Myocyte (in vitro differentiated cells): ENCODE measurements at places on chromosomes 13 and 19. TPM values are rescaled to one million over a fixed set of nuclear protein-coding genes. Genes with fewer than 3 reads are reported as not detected.

The ZSCAN4 gene
- total RNA-seq = 0.16 and 0.67 TPM in 2 replicates

The NCCRP1 gene
- not detected in 2 replicates for total RNA-seq

The ZNF723 gene
- not detected in 2 replicates for total RNA-seq

DNA sequence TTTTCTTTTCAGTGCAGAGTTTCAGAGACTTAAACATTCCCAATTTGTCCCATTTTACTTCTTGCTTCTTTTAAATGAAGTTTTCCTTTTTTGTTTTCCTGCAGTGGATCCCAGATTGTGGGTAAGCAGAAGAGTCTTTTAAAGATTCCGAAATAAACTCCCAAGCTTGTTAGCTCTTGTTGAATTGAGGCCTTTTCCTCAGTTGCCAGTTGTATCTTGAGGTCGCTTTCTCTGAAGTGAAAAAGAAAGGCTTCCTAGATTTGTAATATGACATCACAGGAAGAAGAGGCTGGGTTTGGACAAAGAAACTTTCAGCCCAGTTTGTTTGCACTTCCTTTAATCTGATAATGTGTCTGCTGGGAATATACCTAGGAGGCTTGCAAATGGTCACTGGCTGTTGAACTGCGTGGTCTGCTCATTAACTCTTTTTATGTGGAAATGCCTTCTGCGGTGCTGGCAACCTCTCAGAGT is at the start of gene LPAR6:
TSS of gene LPAR6 (minus strand) at position 233 of the 471 bp plus-strand sequence. CDS start 690 bp downstream, outside the sequence.
- DNase-seq = peak; percentile 62

- DNase-seq = no peak
Observed at GRCh38 chr13:30722361-30722760, 13.0 kb upstream of the ALOX5AP start.

DNA sequence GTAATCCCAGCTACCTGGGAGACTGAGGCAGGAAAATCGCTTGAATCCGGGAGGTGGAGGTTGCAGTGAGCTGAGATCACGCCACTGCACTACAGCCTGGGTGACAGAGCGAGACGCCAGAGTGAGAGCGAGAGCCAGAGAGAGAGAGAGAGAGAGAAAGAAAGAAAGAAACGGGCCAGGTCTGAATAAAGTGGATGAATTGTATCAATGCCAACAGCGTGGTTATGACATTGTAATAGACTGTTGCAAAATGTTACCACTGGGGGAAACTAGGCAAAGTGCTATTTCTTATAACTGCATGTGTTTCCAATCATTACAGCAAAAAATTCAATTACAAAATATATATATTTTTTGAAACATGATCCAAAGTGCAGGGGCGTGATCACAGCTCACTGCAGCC is 11.8 kb upstream of the BTBD2 start:
- no peak for DNase-seq

GRCh38 chr19:46648060-46648960 is 12.3 kb upstream of the GNG8 start:
- DNase-seq = no peak

GRCh38 chr13:22095794-22096193 is 424.9 kb downstream of the FGF9 start:
- no peak for DNase-seq

- peak; percentile 38 for DNase-seq
Observed at GRCh38 chr19:41998246-41999020, 4.4 kb upstream of the ATP1A3 start.
